ENCODE measurements at places on chromosomes 2 and 18. TPM values are rescaled to one million over a fixed set of nuclear protein-coding genes. Genes with fewer than 3 reads are reported as not detected.

TBR1 gene
- total RNA-seq, result not detected

STON1 gene
- 8.8 TPM for total RNA-seq

SLC4A5 gene
- 0.29 TPM for total RNA-seq

SLC20A1 gene
- 14.9 TPM for total RNA-seq

DNA sequence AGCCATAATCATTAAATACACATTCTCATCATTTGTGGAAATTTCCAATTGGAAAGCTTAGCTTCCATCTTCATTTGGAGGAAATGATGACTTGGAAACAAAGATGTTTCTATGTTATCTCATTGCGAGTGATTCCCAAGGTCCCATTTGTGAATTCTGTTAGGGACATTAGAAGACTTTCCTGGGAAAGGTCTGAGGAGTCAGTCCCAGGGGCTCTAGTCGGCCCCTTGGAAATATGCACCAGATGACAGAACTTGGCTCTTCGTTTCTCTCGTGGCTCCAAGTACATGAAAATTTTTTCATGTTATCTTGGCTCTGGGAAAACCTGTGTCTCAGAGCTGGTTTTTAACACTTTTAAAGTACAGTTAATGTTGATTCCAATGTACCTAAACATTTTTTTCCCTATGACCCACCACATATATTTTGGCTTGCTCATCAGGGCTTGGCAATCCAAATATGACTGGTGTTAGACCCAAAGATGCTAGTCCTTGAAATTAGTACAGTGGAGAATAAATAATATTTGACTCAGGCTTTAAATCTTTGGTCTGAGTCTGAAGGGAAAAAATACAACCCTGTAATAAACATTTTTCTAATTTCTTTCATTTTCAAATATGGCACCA, 15.4 kb upstream of the CAVIN2 start:
- no peak for DNase-seq

DNA sequence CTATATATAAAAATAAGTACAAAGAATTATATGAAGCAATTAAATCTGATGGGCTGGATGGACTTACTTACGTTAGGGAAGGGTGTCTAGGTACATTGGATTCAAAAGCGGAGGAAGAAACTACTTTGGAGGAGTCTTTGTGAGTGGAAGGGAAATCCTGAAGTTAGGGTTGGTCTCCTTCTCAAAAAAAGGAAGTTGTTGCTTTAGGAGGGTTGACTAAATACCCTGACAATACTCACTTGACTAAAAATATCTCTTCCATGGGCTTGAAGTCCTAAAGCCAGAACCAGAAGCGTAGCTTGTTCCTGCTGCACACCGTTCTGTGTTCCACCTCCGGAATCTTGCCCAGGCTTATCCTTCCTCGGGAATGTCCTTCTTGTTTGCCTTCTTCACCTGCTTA, 143.3 kb upstream of the ZEB2 start:
- no peak for DNase-seq

GRCh38 chr2:231187736-231188505, 10.5 kb upstream of the ARMC9 start:
- DNase-seq, result peak; percentile 92

GRCh38 chr18:48019557-48020325, 89.3 kb upstream of the SMAD2 start:
- DNase-seq, result no peak

DNA sequence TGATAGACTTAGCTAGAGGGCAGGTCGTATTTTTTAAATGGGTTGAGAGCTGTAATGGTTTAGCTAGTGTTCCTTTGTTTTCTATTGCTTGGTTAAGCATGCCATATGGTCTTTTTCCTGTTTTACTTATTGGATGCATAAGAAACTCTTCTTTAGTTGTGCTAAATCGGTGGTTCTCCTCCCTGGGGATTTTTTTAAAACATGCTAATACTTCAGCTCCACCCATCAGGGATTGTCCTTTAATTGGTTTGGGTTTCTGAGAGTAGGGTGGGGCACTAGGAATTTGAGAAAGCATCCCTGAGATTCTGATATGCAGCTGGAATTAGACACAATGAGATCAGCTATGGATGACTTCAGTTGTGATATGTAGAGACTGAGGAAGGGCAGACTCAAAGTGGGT, 497.2 kb downstream of the THSD7B start:
- DNase-seq, result no peak

GRCh38 chr18:23071285-23071684, 64.0 kb upstream of the CABLES1 start:
- DNase-seq, result peak; percentile 69

- no peak for DNase-seq
Measured at GRCh38 chr18:4207383-4207985, 247.6 kb downstream of the DLGAP1 start.

DNA sequence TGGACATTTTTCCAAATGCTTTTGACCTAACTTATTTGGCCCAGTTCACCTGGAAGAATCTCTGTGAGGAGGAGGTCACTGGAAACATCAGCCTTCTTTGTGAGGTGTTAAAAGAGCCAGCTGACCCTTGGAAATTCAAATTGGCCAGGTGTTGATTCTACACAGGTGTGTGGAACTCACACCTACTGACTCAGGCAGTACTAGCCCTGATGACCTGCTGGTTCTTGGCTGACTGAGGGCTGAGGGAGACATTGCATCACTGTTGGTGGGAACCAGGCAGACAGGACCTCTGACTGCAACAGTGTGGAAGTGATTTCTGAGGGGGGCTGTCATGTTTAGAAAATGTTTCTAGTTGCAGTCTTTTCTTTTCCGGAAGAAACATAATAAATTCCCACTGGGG, 242.2 kb upstream of the LRRTM1 start:
- DNase-seq, result no peak

DNA sequence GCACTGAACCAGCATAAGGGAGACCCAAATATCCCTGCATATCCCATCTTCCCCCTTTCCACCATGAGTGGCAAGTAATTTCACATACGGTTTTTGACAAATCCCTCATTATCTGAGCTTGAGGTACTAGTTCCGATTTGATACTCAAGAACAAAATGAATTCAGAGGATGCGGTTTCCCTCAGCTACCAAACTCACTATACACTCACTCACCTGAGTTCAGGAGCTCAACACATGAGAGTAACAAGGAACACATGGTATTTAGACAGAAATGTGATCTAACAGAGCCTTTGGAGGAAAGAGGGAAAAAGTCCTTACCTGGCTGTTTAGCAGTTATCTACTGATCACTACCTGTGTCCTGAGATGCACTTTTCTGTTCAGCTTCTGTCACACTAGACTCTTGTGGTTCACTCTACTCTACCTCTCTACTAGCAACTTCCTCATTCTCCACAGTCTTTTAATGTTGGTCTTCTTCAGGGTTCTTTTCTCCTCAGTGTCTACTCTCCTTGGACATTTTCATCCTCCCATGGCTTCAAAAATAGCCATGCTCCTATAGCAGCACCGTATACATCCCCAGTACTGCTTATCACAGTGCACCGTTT, 25.1 kb downstream of the ASXL2 start:
- DNase-seq, result no peak

DNA sequence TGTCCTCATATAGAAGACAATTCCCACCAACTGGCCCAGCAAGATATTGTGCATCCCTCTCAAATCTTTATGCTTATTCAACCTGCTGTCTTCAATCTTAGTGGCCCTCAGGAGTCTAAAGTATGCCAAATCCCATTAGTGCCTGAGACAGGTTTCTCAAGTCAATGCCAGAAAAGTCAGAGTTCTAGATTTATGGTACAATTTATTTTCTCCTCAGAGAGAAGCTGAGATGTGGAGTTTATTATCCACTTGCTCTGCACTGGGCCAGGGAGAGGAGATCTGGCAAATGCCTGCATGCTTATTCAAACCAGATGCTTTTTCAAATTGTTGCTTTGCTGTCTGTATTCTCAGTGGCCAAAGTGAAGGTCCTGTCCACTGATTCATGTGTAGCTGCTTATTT, 825.2 kb downstream of the METTL4 start:
- DNase-seq, result no peak

- no peak for DNase-seq
Measured at GRCh38 chr2:221924576-221924975, 352.5 kb upstream of the EPHA4 start.

GRCh38 chr18:49225160-49225559, 235.3 kb downstream of the DYM start:
- DNase-seq, result no peak

GRCh38 chr2:149827585-149828126, 240.1 kb upstream of the MMADHC start:
- DNase-seq, result no peak

GRCh38 chr2:43238813-43239212, 12.4 kb upstream of the ZFP36L2 start:
- no peak for DNase-seq

DNA sequence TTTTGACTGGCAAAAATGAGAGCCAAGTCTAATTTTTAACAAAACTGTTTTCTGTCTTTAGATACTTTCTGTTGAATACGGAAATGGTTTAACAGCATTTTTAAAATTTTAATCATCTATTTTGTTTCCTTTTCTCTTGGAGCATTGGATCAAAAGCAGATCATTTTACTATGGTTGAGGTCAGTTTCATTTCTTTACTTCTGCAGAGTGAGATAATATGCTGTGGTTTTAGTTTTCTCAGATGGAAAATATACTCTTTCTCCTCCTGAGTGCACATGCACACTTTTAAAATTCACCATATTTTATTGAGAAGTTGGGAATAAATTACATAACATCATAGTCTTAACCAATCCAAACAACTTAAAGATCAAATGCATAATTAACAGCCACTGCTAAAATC, 283.3 kb downstream of the SLC8A1 start:
- DNase-seq, result no peak

DNA sequence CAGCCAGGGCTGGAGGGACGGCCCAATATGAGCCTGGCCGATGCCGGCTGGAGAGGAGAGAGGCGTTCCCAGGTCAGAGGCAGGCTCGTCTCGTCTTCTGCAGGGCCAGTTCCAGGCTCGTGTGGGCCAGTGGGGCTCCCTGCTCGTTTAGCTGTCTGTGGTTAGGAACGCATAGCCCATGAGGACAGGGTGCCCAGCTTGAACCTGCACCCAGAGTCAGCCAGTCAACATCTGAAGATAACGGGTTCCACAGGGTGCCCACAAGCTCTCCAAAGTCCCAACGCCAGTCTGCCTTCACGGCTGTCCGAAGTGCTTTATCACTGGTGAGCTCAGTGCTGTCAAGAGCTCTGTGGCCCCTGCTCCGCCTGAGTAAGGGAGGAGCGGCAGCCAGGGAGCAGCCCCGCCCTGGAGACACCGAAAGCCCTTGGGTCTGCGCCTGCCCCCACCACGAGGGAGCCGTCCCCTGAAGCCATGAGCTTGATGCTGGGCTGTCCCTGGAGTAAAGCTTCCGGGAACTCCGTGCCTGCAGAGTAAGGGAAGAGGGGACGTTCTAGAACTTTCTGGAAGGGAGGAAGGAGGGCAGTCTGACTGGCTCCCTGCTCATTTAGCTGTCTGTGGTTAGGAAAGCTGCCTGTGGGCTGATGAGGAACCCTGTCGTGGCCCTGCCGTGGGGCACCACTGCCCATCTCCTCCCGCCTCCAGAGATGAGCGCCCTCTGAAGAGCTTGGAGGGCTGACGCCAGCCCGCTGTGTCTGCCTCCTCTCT, 2.7 kb upstream of the HSBP1L1 start:
- peak; percentile 65 for DNase-seq

DNA sequence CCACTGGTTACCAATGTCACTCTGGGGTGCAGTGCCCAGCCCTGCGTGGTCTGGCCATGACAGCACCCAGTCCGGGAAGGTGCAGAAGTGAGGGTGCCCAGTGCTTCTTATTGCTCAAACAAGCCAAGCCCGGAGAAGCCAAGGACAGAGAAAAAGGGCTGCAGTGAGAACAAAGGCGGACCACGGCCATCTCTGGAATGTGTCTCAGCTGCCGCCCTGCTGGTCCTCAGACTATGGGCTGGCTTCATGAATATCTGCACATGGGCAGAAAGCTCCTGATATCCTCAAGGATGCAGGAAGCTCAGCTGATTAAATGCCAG, 28.7 kb downstream of the COPS9 start:
- DNase-seq, result no peak

- no peak for DNase-seq
Measured at GRCh38 chr2:69768235-69768634, 26.3 kb downstream of the ANXA4 start.

DNA sequence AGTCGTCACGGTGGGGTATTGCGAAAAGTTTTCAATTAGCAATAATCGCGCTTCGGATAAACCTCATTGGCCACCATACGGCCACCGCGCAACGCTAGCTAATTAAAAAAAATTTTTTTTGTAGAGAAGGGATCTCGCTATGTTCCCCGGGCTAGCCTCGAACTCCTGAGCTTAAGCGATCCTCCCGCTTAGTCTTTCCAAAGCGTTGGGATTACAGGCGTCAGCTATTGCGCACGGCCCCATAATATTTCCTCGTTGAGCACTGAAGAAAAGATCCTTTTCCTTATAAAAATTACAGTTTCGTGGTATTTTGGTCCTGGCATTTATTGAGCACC, 759 bp upstream of the ACTR1B start:
- DNase-seq, result peak; percentile 37

GRCh38 chr2:29215073-29215472, 99.9 kb downstream of the CLIP4 start:
- DNase-seq, result no peak

DNA sequence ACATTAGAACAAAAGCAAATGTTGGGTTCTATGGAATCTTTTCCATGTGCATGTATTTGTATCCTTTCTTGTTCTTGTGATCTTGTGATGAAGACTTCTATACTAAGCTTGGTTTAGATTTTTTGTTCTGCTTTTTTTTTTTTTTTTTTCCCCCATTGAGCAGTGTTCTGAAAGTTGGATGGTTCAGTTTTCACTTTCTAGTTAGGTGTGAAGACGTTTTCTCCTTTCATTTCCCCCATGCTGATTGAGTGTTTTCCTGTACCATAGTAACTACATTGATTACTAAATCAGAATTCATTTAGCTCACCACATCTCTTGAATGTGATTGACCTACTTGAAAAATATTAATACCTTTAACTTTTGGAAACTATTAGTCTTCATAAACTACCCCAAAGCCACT, 34.1 kb downstream of the NOP58 start:
- DNase-seq, result no peak
